Stimulated activated CD8-positive, alpha-beta memory T cell treated with anti-CD3 and anti-CD28 coated beads, Interleukin-4, amount 100 ng/mL, for 1 hour (primary cell): ENCODE measurements at places on chromosomes 5 and 9.
A peak's percentile ranks its signal among the peaks of the same experiment; 100 is the strongest.

DNA sequence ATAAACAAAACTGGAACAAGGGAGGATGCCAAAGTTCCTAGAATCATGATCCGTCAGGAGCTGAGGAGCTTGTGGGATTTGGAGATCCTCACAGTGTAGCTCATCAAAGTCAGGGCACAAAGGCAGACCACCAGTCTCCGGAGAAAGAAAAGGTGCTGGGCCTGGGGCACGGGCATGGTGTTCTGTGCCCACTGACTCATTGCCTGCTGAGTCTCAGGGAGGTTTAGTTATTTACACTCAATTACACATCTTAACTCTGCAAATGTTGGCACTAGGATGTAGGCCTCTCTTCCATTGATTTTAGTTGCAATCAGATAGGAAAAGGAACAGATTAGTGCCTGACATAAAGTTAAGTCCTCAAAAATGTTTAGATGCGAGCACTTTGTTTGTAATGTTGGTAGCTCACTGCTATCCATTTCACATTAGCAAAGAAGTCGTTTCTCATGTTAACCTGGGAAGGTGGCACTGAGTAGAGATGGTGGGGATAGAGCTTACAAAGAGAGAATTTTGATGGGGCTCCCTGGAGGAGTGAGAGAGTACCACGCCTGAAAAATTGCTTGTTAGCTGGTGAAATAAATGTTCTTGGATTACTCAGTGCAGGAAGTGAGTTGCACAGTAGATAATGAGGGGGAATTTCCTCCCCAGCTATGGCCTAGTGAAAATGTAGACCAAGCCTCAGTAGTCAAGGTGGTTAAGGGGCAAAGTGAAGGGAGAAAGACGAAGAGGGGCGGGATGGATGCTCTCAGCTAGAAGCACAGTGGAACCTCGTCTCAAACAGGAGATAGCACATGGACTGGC is 109.5 kb upstream of the CD180 start:
- no peak for DNase-seq

DNA sequence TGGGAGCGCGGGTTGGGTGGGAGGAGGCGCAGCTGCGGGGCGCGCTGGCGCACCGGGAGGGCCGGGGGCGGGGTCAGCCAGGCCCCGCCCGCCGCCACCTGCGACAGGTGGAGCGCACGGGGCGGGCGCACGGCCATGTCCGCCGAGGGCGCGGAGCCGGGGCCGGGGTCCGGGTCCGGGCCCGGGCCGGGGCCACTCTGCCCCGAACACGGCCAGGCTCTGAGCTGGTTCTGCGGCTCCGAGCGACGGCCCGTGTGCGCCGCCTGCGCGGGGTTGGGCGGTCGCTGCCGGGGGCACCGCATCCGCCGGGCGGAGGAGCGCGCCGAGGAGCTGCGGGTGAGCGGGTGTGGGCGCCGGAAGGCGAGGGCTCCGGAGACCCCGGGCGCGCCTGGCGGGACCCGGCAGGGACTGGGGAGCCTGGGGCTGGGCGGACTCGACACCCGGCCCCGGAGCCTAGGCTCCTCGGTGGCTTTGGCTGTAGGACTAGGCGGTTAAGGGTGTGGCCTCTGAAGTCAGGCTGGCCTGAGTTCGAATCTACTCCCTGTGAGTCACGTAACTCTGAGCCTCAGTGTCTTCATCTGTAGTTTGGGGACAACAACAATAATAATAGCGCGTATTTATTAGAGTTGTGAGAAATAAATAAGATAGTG is at the start of gene BSPRY:
TSS of gene BSPRY (plus strand) at position 97 of the 650 bp plus-strand sequence. CDS start at position 136, 39 bp downstream.
- DNase-seq, result no peak

- DNase-seq, result no peak
Observed at GRCh38 chr5:79151942-79152671, 40.5 kb downstream of the BHMT start.

GRCh38 chr5:142356349-142356715 is 31.5 kb upstream of the SPRY4 start:
- DNase-seq, result no peak

- DNase-seq, result no peak
Observed at GRCh38 chr9:90868555-90868954, 66.9 kb downstream of the SYK start.

- no peak for DNase-seq
Observed at GRCh38 chr5:82390088-82390487, 111.9 kb upstream of the RPS23 start.

GRCh38 chr5:51829230-51829629 is 446.0 kb downstream of the ISL1 start:
- no peak for DNase-seq

DNA sequence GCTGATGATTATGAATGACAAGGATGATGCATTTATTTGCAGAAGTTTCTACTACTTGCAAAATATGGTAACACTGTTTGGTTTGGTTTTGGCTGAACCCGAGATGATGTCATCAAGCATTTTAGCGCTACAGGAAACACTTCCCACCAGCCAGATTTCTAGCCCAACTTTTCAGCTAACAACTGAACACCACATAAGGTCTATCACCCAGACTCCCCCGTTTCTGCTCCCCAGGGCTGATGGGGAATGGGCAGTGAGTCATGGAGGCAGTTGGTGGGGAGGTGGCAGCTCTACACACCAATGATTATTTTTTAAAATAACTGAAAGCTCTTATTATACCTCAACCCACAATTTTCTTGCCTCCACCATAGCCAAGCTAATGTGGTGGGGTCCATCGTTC is 302.9 kb downstream of the CEMIP2 start:
- DNase-seq, result no peak

GRCh38 chr5:131413605-131414559 is 150.0 kb downstream of the CDC42SE2 start:
- no peak for DNase-seq

- DNase-seq, result no peak
Observed at GRCh38 chr9:17589771-17590170, 10.9 kb downstream of the SH3GL2 start.

DNA sequence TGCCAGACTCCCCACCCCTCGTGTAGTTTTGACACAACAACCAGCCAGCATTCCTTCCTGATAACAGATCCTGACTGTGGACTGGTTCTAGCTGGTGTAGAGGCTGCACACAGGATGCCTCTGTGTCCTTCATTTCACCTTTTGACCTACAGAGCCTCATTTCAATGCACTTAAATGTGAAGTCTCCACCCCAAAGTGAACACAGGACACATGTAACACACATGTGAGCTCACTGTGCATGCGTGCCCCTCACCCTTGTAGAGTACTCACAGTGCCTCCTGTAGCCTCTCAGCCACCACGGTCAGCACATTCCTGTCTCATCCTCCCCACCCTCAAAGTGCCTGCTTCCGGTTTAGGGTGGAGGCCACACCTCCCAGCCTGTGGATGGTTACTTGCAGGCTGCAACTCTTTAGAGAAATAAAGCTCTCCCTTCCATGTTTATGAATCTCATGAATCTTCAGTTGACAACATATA is 11.6 kb upstream of the NKD2 start:
- no peak for DNase-seq

- no peak for DNase-seq
Observed at GRCh38 chr5:170151097-170151831, 45.6 kb downstream of the FOXI1 start.

- DNase-seq, result no peak
Observed at GRCh38 chr5:74977471-74977870, 74.9 kb downstream of the GCNT4 start.

DNA sequence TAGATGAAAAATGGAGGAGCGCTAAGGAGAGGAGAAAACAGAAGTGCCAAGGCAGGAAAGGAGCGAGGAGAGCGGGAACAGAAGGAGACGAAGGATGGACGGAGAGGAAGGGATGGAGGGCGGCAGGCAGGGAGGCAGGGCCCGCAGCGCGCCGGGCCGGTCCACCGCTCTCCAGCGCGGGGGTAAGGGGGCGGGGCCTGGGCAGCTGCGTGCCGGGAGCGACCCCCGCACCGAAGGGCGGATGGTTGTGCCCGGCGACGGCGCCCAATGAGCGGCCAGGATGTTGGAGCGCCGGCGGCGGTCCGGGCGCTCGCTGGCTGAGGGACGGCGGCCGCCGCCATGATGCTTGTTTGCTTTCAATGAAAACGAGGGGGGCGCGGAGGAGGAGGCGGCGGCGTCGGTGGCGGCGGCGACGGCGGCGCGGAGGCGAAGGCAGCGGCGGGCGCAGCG is at the start of gene CNOT6:
TSS of gene CNOT6 (plus strand) at position 320 of the 450 bp plus-strand sequence. CDS start 34,898 bp downstream, outside the sequence.
- peak; percentile 87 for DNase-seq

- no peak for DNase-seq
Observed at GRCh38 chr5:54908774-54909525, 76.4 kb downstream of the ESM1 start.

- DNase-seq, result no peak
Observed at GRCh38 chr5:141519605-141520565, 31.0 kb downstream of the PCDHGC5 start.
